Stimulated activated naive CD8-positive, alpha-beta T cell treated with anti-CD3 and anti-CD28 coated beads, Interleukin-15, Interleukin-2, amounts not matched to agents 100 U/mL and 50 U/mL, for 24 hours (primary cell): ENCODE measurements at places on chromosomes 5 and 9.

- DNase-seq: no peak
Measured at GRCh38 chr5:139975306-139975705, 67.8 kb downstream of the NRG2 start.

DNA sequence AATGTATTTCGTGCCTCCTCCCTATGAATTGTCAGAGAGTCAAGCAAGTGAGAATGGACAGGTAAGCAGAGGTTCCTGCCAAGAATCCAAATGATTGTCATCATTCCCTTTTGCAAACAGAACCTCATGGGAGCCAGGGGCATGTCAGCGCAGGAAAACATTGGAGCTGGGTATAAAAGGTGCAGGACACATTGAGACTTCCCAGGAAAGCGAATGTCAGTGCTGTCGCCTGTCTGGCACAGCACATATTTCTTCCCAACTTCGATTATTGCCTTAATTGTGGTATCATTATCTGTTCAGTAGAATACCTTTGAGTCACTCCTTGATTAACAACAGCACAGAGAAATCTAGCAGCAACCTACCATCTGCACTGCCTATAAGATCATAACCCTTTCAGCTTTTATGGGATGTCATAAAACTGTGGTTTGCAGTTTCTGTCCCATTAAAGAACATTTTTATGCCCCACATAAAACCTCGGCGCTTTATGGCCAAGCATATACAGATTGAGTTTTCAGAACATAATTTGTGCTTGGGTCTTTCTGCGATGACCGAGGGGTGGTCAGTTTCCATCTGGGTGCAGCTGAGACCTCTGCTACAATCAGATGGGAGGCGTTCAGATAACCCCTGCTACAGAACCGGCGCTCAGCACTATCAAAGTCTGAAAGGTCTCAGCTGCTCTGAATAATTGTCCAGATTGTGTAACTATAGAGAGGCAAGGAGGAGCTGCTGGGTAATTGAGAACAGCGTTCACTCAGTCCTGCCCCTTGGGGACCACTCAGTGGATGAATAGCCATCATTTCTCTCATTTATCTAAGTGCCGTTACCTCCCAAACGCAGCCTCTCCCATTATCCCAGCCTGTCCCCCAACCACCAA lies 30.9 kb upstream of the WWC1 start:
- DNase-seq: no peak

DNA sequence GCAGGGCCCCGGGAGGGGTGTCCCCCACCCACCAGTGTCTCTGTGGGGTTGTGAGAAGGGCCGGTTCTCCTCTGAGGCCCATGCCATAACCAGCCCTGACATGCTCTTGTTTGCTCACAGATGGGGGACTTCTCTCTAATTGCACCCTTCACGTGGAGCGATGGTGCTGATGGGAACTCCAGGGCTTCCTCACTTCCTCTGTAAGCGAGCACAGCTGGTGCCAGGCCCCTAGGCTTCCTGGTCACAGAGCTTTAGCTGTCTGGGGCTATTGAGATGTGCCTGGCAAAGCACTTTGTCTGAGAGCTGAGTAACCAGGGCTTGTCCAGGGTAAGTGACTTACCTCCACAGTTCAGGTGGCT lies 36.4 kb downstream of the PHF2 start:
- peak; percentile 30 for DNase-seq

GRCh38 chr9:127361561-127361960 lies 35.4 kb upstream of the SLC2A8 start:
- DNase-seq: no peak

GRCh38 chr5:5419291-5420210 lies 2.9 kb upstream of the ICE1 start:
- no peak for DNase-seq

DNA sequence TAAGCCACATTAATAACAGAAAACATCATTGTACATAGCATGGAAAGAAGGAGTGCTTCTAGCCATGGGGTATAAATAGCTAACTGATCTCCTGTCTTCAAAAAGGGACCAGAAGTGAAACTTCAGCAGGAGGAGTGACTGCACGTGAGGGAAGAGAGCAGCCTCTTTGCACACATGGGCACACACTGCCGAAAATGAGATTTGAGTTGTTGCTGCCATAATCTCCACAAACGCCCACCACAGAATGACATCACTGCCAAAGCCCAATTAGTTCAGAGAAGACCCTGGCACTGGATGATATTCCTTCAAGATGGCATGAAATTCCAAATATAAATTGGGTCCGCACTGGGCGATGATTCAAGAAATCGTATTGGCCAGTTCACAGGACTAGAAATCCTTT lies 238.9 kb upstream of the NR4A3 start:
- DNase-seq: no peak

- DNase-seq: no peak
Measured at GRCh38 chr5:158992037-158992740, 107.5 kb downstream of the EBF1 start.

GRCh38 chr5:179773686-179774040 lies 20.1 kb upstream of the LTC4S start:
- DNase-seq: no peak

DNA sequence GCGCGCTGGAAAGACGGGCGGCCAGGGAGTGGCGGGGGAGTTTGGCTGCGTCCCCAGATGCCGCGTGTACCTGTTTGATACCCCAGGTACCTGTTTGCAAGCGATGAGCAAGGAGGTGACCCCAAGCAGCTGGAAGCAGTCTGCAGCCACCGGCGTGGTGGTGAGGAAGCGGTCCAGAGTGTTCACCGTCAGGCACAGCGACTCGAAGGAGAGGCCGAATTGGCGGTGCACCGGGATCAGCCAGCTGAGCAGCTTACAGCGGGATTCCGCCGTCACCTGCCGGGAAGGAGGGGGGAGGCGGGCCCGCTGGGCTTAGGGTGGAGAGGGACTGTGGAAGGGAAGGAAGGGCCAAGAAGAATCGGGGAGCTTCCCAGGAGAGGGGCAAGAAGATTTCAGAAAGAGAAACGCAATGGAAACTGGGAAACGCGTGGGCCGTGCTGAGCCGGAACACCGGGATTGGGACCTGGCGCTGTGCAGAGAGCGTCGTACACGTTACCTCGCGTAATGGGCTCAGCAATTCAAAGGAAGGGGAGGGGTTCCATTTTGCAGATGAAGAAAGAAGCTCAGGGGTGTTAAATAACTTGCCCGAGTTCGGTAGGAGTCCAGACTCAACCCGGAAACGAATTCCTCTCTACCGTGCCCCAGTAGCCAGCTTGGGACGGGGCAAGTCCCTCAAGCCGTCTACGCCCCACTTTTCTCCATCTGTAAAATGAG lies 980 bp downstream of the CCNO start:
- DNase-seq: peak; percentile 11

DNA sequence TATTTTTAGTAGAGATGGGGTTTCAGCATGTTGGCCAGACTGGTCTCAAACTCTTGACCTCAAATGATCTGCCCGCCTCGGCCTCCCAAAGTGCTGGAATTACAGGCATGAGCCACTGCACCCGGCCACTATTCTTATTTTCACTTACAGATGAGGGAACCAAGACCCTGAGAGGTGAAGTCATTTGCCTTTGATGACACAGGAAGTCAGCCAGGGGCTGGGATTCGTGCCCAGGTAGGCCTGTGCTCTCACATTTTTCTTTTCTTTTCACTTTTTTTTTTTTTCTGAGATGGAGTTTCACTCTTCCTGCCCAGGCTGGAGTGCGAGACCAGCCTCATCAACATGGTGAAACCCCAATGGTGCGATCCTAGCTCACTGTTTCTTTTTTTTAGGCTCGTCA lies 22.2 kb downstream of the ENG start:
- no peak for DNase-seq

DNA sequence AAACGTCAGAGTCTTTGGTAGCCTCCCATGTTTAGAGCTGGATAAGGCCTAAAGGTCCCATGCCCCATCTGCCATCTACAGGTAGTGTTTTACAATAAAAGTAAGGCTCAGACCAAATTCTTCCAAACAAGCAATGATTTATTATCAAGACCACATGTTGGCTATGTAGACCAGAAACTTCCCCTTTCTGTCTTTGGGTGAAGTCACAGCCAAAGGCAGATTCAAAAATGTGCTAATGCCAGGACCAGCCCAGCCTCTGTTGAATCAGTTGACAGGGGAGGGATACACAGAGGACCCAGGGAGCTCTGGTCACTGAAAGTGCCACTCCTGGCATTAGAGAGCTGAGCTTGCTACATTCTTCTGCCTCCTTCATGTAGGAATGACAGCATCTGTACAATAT lies 360.8 kb downstream of the NTRK2 start:
- no peak for DNase-seq

DNA sequence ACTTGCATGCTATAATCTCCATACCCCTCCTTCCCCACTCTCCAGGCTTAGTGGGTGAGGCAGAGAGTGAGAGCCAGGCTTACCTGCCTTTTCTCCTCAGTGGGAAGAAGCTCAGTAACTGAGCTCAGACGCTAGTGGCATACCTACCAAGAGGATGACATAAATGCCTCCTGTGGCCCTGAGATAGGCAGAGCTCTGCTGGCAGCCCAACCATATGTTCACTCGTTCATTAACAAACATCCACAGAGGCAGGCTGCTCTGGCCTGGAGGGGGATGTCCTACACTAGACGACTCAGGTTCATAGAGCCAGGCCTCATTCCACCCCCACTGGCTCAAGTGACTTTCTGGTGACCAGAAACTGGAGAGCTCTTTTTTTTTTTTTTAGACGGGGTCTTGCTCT lies 81.3 kb downstream of the THBS4 start:
- DNase-seq: no peak

- no peak for DNase-seq
Measured at GRCh38 chr9:121262423-121262822, 5.5 kb upstream of the GSN start.

- DNase-seq: no peak
Measured at GRCh38 chr9:89361031-89361430, 42.7 kb downstream of the SECISBP2 start.

DNA sequence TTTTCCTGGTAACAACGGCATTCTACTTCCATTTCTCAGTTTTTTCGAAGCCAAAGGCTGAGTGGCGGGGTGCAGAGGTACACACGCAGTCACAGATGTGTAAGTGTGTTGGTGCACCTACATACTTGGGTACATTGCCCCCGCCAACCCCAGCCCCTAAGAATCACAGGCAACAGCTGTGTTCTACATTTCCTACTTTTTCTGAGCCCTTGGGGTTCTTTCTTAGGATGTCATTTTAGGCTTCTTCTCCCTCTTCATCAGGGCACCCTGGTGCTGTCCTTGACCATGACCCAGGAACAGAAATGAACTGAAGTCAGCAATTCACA lies 104.8 kb downstream of the PAX5 start:
- no peak for DNase-seq

GRCh38 chr5:135997673-135998335 lies 31.0 kb upstream of the TGFBI start:
- no peak for DNase-seq

DNA sequence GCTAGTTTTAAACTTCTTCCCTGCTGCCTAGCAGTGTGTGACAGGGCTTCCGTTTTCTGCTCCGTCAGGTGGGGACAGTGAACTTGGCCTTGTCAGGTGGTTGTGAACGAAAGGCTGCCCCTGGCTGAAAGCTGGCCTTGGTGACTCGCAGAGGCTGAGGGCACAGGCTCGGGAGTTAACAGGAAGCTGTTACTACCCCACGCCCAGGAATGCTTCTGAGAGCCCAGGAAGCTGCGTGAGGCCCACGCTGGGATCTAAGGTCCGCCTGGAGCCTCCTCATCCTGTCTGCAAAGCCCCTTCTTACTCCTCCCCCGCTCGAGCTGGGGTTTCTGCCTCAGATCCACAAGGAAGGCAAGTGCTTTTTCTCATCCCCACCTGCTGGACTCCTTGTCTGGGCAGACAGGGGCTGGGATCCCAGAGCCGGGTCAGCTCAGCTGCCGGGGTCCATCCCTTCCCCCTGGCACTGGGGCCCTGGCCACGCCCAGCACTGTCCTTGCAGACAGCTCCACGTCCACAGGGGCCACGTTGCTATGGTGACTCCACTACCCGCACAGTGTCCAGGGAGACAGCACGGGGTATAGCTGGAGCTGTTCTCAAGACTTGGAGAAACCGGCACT lies 124.7 kb upstream of the TBC1D2 start:
- no peak for DNase-seq

- no peak for DNase-seq
Measured at GRCh38 chr9:78712903-78713613, 416.1 kb downstream of the PSAT1 start.

GRCh38 chr5:82793808-82794419 lies 283.3 kb downstream of the TMEM167A start:
- DNase-seq: peak; percentile 46

DNA sequence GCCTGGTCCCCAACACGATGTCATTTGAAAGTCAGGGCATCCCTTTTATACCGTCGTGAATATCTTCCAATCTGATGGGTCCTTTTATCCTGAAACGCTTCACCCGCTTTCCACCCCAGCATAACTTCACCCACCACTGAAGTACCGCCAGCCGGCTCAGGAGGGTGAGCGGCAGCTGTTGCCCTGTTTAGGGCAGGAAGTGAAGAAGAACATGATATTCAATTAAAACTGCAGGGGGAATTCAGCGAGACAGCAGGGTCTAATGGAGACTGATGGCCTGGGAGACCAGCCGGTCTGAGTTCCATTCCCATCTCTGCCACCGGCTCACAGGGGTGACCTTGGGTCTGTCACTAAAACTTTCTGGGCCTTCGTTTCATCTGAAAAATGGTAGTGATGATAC lies 68.2 kb upstream of the EGFLAM start:
- DNase-seq: no peak

DNA sequence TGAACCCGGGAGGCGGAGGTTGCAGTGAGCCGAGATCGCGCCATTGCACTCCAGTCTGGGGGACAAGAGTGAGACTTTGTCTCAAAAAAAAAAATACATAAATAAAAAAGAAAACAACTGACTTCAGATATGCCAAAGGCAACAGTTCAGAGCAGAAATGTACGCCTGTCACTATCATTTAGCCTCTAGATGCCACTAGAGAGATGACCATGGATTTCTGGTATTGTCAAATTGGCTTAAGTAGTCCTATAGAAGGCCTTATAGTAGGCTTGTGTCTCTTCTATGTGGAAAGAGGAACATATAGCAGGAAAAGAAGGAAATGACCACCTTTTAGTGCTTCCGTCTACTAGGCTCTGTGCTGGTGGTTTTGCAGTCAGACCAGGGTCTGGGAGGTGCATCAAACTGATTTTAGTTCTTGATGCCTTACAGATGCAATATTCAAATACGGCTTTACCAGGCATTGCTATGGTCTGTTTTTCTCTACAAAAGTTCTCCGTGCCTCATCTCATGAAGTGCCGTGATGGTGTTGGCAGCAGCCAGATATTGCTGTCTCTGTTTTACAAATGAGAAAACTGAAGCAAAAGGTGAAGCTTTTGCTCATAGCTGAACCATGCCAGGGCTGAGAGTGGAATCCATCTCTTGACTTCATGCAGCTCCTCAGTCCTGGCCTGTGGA lies 17.2 kb downstream of the AGXT2 start:
- no peak for DNase-seq

DNA sequence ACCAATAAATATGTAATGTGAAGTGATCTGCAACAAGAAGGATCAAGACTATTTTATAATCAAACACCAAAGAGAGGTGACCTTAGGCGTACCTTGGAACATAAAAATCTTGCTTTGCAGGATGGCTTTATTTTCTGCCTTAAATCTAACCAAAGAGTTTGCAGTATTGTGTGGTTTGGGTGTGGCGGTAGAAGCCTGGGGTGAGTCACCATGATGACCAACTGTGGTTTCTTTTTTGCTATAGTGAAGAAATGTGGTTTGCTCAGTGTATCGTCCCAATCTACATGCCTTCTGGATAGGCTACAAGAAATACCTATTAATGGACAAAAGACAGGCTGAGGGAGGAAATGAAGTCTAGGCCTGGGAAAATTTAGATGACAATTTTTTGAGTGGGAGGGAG lies 5.1 kb upstream of the CAST start:
- DNase-seq: peak; percentile 43
